ENCODE measurements at places on chromosomes 4 and X. TPM values are rescaled to one million over a fixed set of nuclear protein-coding genes. Genes with fewer than 3 reads are reported as not detected.

DNA sequence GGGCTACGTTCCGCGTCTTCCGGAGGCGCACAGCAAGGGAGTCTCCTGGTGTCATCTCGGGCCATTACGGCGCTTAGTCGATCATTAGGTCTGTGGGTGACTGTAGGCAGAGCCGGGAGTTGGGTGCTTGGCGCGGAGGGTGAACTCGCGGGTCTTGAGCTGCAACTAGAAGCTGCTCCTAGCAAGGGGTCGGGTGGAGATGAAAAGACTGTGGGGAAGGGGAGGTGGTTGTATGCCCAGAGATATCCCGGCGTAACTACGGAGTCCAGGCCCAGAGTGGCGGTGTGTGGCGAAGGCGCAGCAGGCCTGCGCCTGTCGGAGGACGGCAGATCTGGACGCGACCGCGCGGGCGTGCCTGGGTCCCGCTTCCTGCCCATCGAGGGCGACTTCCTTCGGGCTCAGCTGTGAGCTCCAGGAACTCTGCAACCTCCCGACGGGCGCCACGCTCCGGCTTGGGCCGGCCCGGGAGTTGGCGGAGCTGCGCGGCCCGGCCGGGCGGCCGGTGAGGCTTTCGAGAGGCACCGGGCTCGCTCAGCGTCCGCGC is 2.7 kb upstream of the NKX3-2 start:
- peak; percentile 61 for DNase-seq

GRCh38 chr4:147044241-147044640 is 98.6 kb upstream of the TTC29 start:
- DNase-seq, result no peak

GRCh38 chr4:16123356-16124084 is 39.7 kb upstream of the PROM1 start:
- DNase-seq, result no peak

GRCh38 chr4:98480535-98480934 is 177.9 kb downstream of the TSPAN5 start:
- no peak for DNase-seq

DNA sequence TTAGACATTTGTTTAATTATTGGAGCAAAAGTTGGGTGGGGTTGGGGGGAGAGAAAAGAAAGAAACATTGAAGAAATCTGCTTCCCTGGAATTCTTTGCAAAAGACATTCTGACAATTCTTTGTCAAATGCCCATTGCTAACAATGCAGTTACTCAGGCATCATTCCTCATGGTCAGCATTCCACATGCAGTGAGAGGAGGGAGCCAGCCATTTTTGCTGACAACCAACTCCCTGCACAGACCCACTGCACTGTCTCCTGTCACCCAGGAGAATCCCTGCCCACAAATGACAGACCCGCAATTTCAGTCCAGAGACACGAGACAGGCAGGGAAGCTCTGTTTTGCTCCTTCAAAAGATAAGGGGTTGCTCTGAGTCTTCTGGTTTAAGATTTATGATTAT is 985.1 kb upstream of the SLIT2 start:
- DNase-seq, result no peak

GRCh38 chr4:4333265-4333706 is 43.2 kb downstream of the ZBTB49 start:
- no peak for DNase-seq

- no peak for DNase-seq
Observed at GRCh38 chr4:128649161-128649560, 160.3 kb upstream of the JADE1 start.

DNA sequence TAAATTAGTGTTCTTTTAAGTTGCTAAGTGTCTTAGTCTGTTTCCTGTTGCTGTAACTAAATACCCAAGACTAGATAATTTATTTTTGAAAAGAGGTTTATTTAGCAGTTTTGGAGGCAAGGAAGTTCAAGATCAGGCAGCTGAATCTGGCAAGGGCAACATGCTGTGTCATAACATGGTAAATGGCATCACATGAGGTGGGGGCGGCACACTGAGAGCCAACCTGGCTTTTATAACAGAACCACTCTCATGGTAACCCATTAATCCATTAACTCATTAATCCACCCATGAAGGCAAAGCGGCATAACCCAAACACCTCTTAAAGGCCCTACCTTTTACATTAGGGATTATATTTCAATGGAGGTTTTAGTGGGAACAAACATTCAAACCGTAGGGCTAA is 182.2 kb upstream of the GATB start:
- DNase-seq, result no peak

Gene RBBP7
- total RNA-seq, result 149 TPM

Gene CCDC120
- total RNA-seq, result 9.1 TPM

Gene SCD5
- total RNA-seq, result 6.2 TPM

Gene CCDC160
- not detected for total RNA-seq

Gene NALF2
- total RNA-seq, result not detected

Gene EIF4E
- total RNA-seq, result 77.5 TPM

Gene CTAG1A
- not detected for total RNA-seq

Gene CT55
- not detected for total RNA-seq

Gene PRKG2
- total RNA-seq, result 1.1 TPM
